Hepatic stellate cell (primary cell): ENCODE measurements at places on chromosomes 13 and 19.

DNA sequence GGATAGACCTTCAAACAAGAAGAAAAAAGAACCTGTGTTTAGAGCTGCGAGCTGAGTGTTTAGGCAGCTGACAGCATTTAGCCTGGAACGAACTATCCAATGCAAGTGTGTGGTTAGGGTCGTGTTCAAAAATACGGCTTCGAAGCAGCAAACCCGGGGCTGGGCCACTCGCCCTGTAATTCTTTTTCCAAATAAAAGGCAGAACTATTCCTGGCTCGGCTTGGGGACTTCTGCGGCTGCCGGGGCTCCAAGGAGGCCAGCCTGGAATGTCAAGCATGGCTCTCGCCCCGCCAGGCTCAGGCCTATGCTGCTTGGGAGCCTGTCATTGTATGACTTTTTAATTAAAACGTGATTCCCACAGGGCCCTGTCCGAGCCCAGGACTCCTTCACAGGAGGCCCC lies 51.7 kb upstream of the KLF2 start:
- peak; percentile 60 for DNase-seq

DNA sequence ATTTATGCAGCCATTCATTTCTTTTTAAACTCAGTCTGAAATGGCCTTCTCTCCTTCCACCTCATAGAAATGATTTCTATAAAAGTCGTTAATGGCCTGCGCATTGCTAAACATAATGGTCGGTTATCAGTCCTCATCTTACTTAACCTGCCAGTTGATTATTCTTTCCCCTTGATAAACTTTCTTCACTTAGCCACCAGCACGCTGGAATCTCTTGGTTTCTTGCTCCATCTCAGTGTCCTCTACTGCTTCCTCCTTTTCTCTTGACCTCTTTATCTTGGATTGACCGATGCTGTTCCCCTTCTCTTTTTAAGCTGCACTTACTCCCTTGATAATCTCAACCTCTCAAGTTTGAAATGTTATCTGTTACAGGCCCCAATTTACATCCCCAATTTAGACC lies 12.2 kb upstream of the CLC start:
- DNase-seq: no peak

- peak; percentile 66 for DNase-seq
Observed at GRCh38 chr19:47272448-47273312, 2.0 kb upstream of the INAFM1 start.

DNA sequence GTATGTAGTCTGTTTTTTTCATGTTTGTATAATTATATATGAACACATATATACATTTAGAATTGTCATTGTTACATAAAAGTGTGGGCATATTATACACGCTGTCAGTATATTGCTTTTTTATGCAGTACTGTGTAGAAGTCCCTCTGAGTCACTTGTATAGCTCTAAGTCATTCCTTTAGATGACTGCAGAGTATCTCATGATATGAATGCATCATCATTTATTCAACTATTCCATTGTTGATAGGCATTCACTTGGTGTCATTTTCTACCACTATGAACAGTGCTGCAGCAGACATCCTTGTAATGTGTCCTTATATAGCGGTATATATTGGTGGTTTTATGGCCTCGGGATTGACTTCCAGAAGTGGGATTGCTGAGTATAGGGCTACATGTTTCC lies 15.3 kb downstream of the RFXAP start:
- no peak for DNase-seq

DNA sequence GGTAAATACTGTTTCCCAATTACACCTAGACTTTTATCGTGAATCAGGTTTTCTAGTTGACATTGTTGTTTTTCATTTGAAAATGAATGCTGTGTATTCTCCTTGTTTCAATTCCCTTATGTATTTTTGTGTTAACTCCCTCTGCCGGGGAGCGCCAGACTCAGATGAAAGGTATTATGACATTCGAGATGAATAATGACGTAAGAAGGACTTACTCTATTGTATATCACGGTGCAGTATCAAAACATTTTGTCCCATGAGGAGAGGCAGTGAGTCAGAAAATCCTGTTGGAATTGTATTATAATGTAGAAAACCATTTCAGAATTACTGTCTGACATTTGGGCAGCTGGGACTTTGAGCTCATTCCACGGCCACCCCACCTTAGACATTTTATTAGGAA lies 61.6 kb downstream of the LRCH1 start:
- DNase-seq: peak; percentile 28

DNA sequence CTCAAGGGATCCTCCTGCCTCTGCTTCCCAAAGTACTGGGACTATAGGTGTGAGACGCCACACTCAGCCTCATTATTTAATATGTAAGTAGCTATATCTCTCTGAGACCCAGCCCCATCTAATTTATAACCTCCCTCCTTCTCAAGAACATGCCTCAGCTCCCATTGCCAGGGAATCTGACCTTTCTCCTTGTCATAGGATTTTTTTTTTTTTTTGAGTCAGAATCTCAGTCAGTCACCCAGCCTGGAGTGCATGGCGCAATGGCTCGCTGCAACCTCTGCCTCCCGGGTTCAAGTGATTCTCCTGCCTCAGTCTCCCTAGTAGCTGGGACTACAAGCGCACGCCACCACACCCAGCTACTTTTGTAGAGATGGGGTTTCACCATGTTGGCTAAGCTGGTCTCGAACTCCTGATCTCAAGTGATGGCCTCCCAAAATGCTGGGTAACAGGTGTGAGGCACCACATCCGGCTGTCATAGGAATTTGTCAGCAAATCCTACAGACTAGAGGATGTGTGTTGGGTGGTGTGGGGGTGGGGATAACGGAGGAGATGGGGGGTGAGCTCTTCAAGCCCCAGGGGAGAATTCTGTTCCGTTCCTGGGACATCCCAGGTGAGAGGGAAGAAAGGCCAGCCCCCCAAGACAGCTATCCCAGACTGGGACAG lies 5.1 kb upstream of the EPS8L1 start:
- no peak for DNase-seq

GRCh38 chr13:79404361-79404760 lies 1.7 kb downstream of the RBM26 start:
- no peak for DNase-seq

DNA sequence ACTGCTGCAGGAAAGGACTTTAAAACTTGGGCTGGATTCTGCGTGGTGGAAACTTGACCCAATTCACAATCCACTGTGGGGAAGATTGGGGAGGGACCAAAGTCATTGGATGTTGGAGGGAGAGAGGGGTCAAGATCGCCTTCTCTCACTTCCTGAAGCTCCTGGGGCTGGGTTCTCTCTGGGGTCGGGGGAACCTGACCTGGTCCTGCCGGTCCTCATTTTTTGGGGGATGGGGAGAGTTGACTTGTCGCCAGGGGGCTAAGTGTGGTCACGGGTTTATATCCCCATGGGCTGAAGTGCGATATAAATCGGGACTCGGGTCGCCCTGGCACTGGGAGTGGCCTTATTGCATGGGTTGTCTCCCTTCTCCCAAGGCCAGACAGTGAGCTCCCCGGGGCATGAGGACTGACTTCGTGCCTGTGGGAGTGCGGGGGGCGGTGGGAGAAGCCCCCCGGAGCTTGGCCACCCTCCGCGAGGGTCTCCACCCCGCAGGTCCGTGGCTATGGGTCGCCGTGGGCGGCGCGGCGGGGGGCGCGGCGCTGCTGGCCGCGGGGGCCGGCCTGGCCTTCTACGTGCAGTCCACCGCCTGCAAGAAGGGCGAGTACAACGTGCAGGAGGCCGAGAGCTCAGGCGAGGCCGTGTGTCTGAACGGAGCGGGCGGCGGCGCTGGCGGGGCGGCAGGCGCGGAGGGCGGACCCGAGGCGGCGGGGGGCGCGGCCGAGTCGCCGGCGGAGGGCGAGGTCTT lies 6.3 kb downstream of the ICAM5 start:
- DNase-seq: no peak

DNA sequence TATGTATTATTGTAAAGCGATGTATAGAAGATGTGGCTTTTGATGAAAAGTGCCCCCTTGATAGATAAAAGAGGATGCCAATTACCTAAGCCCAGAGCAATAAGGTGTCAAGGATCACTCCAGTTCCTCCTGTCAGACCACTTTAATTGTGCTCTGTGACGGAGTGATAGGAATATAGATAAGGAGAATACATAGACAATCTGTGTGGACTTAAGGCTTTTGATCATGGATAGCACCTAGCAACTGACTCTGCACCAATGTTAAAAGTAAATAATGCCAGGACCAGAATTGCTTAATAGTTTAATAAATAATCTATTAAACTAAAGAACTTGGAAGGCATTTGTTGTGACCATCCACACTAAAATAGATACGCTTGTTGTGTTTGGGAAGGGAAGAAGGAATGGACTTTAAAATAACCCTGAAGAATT lies 390.7 kb upstream of the ARGLU1 start:
- DNase-seq: no peak

DNA sequence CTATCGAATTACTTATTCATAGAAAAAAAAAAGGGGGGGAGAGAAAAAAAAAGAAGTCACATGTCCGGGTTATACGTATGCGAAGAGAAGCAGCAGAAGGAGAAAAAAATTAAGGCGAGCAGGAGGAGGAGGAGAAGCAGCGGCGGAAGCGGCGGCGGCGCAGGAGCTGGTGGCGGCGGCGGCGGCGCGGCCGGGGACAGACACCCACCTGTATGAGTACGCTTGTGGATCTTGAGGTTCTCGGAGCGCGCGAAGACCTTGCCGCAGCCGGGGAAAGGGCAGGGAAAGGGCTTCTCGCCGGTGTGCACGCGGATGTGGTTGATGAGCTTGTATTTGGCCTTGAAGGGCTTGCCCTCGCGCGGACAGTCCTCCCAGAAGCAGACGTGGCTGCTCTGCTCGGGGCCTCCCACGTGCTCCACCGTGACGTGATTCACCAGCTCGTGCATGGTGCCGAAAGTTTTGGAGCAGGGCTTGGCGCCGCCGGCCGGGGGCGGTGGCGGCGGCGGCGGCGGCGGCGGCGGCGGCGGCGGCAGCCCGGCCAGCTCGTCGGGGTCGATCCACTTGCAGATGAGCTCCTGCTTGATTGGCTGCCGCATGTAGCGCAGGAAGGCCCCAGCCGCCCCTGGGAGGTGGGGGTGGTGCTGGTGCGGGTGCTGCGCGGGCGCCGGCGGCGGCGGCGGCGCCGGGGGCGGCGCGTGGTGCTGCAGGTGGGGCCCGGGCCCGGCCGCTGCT lies 1.5 kb downstream of the ZIC5 start:
- no peak for DNase-seq

GRCh38 chr13:66853564-66853963 lies 376.6 kb downstream of the PCDH9 start:
- no peak for DNase-seq

- DNase-seq: no peak
Observed at GRCh38 chr13:111513766-111514609, 193.5 kb downstream of the TEX29 start.

GRCh38 chr19:3398900-3399278 lies 32.5 kb downstream of the NFIC start:
- DNase-seq: no peak

DNA sequence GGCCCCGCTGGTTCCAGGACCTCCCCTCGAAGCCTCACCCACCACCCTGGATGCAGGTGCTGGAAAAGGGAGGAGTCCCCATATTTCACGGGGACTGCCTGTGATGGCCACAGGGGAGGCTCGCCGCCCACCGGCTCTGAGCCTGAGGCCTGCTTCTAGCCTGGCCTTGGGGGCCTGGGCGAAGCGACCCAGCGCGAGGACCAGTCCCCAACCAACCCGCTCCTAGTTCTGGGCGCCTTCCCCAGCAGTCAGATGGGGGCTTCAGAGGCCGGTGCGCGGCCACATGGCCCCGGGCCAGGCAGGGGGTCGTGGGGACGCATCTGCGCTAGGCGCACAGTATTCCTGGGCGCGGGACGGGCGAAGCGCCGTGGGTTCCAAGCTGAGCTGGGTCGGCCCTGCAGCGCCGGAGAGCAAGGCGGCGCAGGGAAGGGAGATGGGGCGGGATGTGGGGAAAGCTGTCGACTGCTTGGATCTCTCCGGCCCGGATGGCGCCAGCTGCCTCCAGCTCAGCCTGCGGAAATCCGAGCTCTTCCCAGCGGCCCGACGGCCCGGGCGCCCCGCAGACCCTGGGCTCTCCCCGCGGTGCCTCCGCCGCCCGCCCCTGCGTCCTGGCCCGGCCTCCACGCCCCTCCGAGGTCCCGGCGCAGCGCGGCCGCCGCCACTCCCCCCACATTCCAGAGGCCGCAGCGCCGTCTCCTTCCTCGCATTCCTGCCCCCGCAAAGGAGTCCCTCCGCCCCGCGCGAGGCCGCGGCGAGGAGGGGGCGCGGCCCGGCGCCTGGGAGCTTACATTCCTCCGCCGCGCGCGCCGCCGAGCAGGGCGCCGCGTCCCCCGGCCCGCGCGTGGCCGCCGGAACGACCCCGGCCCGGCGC lies at the start of gene WTIP:
WTIP (plus strand) TSS at position 788 of the 871 bp plus-strand sequence. CDS start 217 bp downstream, outside the sequence.
- DNase-seq: peak; percentile 90

DNA sequence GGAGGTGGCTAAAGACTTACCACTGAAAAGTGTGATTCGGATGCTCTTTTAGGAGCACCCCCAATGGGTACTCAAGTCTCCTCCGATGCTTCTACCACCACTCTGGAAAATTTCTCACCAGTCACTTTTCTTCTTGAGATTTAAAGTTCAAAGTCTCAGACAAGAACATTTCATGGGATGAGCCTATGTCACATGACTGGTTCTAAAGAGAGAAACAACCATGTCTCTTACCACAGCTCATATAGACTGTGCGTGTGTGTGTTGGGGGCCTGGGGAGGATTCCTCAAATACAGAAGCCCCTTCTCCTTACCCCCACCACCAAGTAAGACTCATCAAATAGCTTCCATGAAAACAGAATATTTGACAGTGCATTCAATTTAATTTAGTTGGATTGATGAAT lies 181.7 kb upstream of the MIR17HG start:
- no peak for DNase-seq

DNA sequence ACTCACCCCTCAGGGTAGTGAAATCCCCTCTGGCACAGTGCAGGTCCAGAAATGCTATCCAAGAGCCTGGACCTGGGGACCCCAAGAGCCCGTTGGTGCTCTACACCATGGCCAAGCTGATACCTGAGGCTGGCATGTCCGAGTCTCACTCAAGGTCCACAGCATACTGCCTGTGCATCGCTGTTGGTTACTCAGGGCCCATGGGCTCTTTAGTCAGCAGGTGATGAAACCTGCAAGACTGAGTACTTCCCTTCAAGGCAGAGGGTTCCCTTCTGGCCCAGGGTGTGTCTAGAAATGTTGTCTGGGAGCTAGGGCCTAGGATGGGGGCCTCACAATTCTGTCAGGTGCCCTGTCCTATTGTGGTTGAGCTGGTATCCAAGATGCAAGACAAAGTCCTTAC lies 19.6 kb upstream of the KBTBD7 start:
- DNase-seq: no peak

DNA sequence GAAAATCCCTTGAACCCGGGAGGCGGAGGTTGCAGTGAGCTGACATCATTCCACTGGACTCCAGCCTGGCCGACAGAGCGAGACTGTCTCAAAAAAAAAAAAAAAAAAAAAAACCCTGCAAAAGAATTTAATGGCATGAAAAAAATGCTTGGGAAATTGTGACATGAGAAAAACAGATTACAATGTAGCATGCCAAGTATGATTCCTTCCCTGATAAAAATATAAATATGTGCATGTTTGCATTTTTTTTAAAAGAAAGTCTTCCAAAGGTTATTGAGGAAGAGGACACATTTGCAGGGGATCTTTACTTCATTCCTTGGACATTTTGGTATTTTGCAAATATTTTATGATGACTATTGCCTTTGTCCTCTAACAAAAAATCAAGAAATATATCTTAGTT lies 14.5 kb upstream of the ZBTB32 start:
- DNase-seq: peak; percentile 65
